T-cell (primary cell): ENCODE measurements at places on chromosomes 6 and 20. TPM values are rescaled to one million over a fixed set of nuclear protein-coding genes. Genes with fewer than 3 reads are reported as not detected.

CNPY3 gene
- total RNA-seq: 79.4 TPM

C6orf15 gene
- total RNA-seq: not detected

DNA sequence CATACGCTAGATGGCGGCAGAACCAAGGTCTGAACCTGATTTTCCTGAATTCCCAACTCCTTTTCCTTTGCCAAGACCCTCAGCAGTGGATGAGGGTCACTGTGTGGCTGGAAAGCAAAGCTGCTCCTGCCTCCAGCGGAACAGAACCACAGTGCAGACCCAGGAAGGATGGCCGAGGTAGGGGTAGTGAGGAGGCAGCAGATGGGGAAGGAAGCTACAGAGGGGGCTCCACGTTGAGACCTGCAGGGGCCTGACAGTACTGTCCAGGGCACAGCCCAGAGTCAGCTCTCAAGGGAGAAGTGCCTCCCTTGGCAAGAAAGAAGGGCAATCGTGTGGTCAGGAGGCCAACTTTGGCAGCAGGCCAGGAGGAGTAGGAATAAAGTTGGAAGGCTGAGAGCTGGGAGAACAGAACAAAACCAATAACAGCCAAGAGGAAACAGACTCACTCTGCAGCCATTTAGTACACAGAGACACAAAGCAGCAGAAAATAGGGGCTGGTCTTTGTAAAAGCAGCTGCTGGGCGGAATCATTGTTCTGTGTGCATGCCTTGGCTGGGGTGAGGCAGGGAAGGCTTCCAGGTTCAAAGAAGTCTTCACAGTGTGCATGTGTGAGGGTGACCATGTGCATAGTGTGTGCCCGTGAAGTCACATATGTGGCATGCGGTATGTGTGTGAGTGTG is 3.1 kb downstream of the GABRR2 start:
- peaks cover 3% of the 10 kb centered on the region for H3K36me3 ChIP-seq
- H3K4me3 ChIP-seq: no peak overlapping the region
- no peaks in the 10 kb centered on the region for H3K4me1 ChIP-seq
- H3K27me3 ChIP-seq: no peaks in the 10 kb centered on the region
- DNase-seq: no peak

- no peak for DNase-seq
- no peak overlapping the region for H3K27ac ChIP-seq
- H3K27me3 ChIP-seq: no peaks in the 10 kb centered on the region
- no peaks in the 10 kb centered on the region for H3K36me3 ChIP-seq
- H3K4me3 ChIP-seq: no peak overlapping the region
- no peaks in the 10 kb centered on the region for H3K4me1 ChIP-seq
Observed at GRCh38 chr20:15584507-15584906, 988.7 kb downstream of the KIF16B start.

GRCh38 chr6:34949636-34950035 is 60.6 kb downstream of the ANKS1A start:
- no peaks in the 10 kb centered on the region for H3K4me1 ChIP-seq
- DNase-seq: no peak
- no peaks in the 10 kb centered on the region for H3K36me3 ChIP-seq
- H3K4me3 ChIP-seq: no peak overlapping the region

- no peak overlapping the region for H3K4me3 ChIP-seq
- H3K27me3 ChIP-seq: no peaks in the 10 kb centered on the region
- H3K4me1 ChIP-seq: no peaks in the 10 kb centered on the region
- H3K27ac ChIP-seq: no peak overlapping the region
Observed at GRCh38 chr6:135314543-135314942, 133.4 kb downstream of the MYB start.

GRCh38 chr6:114390176-114390575 is 47.4 kb upstream of the HS3ST5 start:
- H3K4me3 ChIP-seq: no peak overlapping the region
- H3K4me1 ChIP-seq: no peaks in the 10 kb centered on the region
- H3K36me3 ChIP-seq: no peaks in the 10 kb centered on the region
- H3K27ac ChIP-seq: no peak overlapping the region

GRCh38 chr20:62861726-62862336 is at the start of gene TCFL5:
TSS of gene TCFL5 (minus strand) at chr20:62861822. CDS start at chr20:62861670, 152 bp downstream.
- peaks cover 6% of the 10 kb centered on the region for H3K36me3 ChIP-seq
- peak within 1 kb of the TSS; percentile 48 for H3K27ac ChIP-seq
- peaks cover 2% of the 10 kb centered on the region for H3K27me3 ChIP-seq
- peak; percentile 93 for DNase-seq
- peak within 1 kb of the TSS; percentile 33 for H3K4me3 ChIP-seq

GRCh38 chr6:138529478-138529877 is 30.2 kb upstream of the NHSL1 start:
- H3K27me3 ChIP-seq: no peaks in the 10 kb centered on the region
- H3K36me3 ChIP-seq: no peaks in the 10 kb centered on the region
- no peaks in the 10 kb centered on the region for H3K4me1 ChIP-seq
- no peak overlapping the region for H3K4me3 ChIP-seq
- DNase-seq: no peak

GRCh38 chr6:36769183-36769675 is 70.0 kb downstream of the CPNE5 start:
- DNase-seq: no peak
- peak overlapping the region; percentile 58 for H3K27ac ChIP-seq
- H3K27me3 ChIP-seq: no peaks in the 10 kb centered on the region
- H3K36me3 ChIP-seq: no peaks in the 10 kb centered on the region

- H3K4me1 ChIP-seq: no peaks in the 10 kb centered on the region
- no peaks in the 10 kb centered on the region for H3K27me3 ChIP-seq
- no peaks in the 10 kb centered on the region for H3K36me3 ChIP-seq
- no peak overlapping the region for H3K4me3 ChIP-seq
- DNase-seq: no peak
- no peak overlapping the region for H3K27ac ChIP-seq
Observed at GRCh38 chr20:1823450-1823844, 71.8 kb upstream of the SIRPA start.

DNA sequence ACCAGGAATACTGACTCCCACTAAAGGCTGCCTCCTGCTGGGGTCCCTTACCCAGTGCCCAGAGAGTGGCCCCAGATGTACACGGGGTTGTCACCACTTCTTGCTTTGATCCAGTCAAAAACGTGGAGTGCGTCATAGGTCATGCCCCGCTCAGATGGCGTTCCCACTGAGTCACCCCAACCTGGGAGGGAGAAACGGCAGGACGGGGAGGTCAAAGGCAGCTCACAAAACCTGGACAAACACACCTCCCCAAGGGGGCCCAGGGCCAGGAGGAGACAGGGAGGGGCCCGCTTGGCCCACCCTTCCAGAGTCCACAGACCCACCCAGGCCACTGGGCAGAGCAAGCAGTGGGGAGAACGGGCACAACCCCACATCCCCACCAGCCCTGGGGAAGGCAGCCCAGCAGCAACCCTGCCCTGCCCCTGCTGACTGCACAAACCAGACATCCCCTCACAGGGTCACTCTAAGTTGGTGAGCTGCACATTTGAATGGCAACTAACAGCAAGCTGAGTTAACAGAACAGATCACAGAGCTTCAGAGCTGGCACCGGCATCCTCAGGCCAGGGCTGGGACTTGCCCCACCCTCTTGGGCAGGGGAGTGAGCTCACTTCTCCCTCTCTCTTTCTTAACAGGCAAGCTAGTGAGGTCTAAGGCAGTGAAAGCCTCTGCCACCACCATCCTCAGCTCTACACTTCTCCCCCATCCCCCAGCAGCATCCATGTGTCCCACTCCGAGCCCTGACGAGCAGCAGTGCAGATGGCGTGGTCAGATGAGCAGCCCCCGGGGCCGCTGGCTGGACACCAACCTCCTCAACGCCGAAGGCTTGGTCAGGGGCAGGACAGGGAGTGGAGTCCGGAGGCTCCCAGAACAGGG is 61.7 kb downstream of the PYGB start:
- no peak overlapping the region for H3K27ac ChIP-seq
- H3K4me3 ChIP-seq: no peak overlapping the region
- peaks cover 19% of the 10 kb centered on the region for H3K4me1 ChIP-seq
- H3K36me3 ChIP-seq: peaks cover 25% of the 10 kb centered on the region
- DNase-seq: no peak

SMPDL3A gene
- total RNA-seq: not detected

DEFB127 gene
- not detected for total RNA-seq

DNA sequence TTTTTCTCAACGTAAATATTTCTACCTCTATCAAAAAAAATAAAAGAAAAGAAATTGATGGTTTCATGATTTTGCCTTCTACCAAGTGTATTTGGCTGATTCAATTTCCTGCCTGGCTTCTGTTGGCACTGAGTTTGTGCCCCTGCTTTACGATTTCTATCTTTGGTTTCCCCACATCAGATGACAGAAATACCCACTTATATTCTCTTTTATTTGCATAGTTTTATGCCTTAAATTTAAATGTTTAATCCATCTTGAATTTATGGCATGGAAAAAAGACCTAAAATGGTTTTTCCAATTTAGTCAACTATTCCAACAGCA is 34.3 kb downstream of the RNF24 start:
- H3K36me3 ChIP-seq: no peaks in the 10 kb centered on the region
- no peaks in the 10 kb centered on the region for H3K27me3 ChIP-seq
- H3K4me1 ChIP-seq: peaks cover 14% of the 10 kb centered on the region
- no peak for DNase-seq
- peak overlapping the region; percentile 69 for H3K27ac ChIP-seq
- no peak overlapping the region for H3K4me3 ChIP-seq

- H3K4me1 ChIP-seq: no peaks in the 10 kb centered on the region
- no peaks in the 10 kb centered on the region for H3K27me3 ChIP-seq
- no peak overlapping the region for H3K27ac ChIP-seq
Observed at GRCh38 chr20:17658648-17658993, 23.4 kb downstream of the RRBP1 start.

PSORS1C1 gene
- not detected for total RNA-seq

HLA-DMB gene
- 8.8 TPM for total RNA-seq

MMS22L gene
- total RNA-seq: 13.5 TPM

DNA sequence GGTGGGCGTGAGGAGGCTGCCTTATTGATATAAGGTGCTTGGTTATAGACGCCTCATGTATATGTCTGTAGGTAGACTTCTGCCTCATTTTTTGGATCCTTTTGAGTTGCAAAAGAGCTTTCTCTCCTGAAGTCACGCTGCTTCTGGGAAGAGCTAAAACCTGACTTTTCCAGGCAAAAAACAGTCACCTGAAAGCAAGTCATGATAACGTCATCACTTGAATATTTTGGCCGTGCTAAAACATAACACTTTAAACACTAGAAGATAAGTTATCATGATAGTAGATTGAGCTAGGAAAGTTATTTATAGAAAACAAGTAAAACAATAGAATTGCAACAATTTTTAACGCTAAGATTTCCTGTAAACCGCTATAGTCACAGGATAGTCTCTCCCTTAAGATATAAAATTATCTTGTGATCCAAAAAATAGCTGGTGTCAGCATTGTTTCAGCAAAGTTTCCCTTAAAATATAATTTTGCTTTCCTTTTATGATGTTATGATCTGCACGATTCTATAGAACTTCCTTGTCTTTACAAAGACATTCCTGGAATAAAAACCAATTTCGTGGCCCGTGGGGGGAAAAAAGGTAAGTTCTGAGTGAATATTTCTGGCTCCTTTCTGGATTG is 69.0 kb upstream of the AKAP12 start:
- H3K4me1 ChIP-seq: no peaks in the 10 kb centered on the region
- no peak overlapping the region for H3K4me3 ChIP-seq
- DNase-seq: no peak
- no peak overlapping the region for H3K27ac ChIP-seq
- no peaks in the 10 kb centered on the region for H3K36me3 ChIP-seq

DNA sequence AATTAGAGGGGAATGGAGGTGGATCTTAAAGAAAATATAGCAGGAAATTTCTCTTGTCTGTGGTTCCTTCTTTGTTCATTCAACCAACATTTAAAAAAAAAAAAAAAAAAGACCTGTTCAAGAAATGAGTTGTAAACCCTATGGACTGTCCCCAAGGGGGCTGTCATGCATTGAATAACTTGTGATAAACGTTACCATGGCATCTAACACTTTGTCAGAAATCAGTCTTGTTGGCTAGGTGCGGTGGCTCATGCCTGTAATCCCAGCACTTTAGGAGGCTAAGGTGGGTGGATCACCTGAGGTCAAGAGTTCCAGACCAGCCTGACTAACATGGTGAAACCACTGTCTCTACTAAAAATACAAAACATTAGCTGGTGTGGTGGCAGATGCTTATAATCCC is 381.7 kb downstream of the BCKDHB start:
- H3K4me1 ChIP-seq: no peaks in the 10 kb centered on the region
- no peaks in the 10 kb centered on the region for H3K36me3 ChIP-seq
- H3K4me3 ChIP-seq: no peak overlapping the region
- no peaks in the 10 kb centered on the region for H3K27me3 ChIP-seq

DNA sequence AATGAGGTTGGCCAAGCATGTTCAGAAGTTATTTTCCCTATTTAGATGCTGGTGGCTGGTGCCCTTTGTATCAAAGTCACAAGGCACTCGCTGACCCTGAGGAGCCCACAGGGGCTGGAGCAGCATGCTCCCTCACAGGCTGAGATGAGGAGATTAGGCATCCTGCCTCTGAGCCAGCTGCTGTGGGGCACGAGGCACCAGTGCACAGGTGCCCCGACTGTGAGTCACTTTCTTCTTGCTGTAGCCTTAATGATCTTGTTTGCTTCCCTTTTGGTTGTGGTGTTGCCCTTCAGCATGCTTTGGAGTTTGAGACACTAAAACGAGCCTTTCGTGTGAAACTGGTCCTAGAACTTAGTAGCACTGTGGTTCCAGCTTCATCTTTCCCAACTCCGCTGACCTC is 4.3 kb downstream of the PSMG4 start:
- no peaks in the 10 kb centered on the region for H3K27me3 ChIP-seq
- no peak overlapping the region for H3K27ac ChIP-seq
- no peak for DNase-seq
- peaks cover 8% of the 10 kb centered on the region for H3K36me3 ChIP-seq

GRCh38 chr6:15044948-15045347 is 200.9 kb upstream of the JARID2 start:
- H3K4me1 ChIP-seq: no peaks in the 10 kb centered on the region
- H3K4me3 ChIP-seq: no peak overlapping the region
- no peak overlapping the region for H3K27ac ChIP-seq
- DNase-seq: no peak
- no peaks in the 10 kb centered on the region for H3K36me3 ChIP-seq

HCRTR2 gene
- total RNA-seq: not detected

- DNase-seq: no peak
- H3K36me3 ChIP-seq: no peaks in the 10 kb centered on the region
- no peak overlapping the region for H3K27ac ChIP-seq
- no peak overlapping the region for H3K4me3 ChIP-seq
Observed at GRCh38 chr6:94769197-94769596, 808.1 kb upstream of the MANEA start.

GRCh38 chr20:20452254-20452676 is 84.4 kb downstream of the INSM1 start:
- H3K27me3 ChIP-seq: no peaks in the 10 kb centered on the region
- H3K4me3 ChIP-seq: no peak overlapping the region
- H3K4me1 ChIP-seq: peaks cover 7% of the 10 kb centered on the region
- DNase-seq: peak; percentile 37

APOM gene
- total RNA-seq: 3.2 TPM

GRCh38 chr20:29427201-29428060 is 1830.0 kb upstream of the DEFB115 start:
- DNase-seq: no peak
- H3K27me3 ChIP-seq: peaks cover 3% of the 10 kb centered on the region
- no peaks in the 10 kb centered on the region for H3K4me1 ChIP-seq
- H3K36me3 ChIP-seq: no peaks in the 10 kb centered on the region
- no peak overlapping the region for H3K27ac ChIP-seq

GRCh38 chr6:77324866-77325265 is 138.4 kb downstream of the HTR1B start:
- H3K4me3 ChIP-seq: no peak overlapping the region
- H3K27ac ChIP-seq: no peak overlapping the region
- H3K27me3 ChIP-seq: no peaks in the 10 kb centered on the region
